Inflammatory macrophage treated with lipopolysaccharide for 4 hours (primary cell): ENCODE measurements at places on chromosomes 12 and 14.

- DNase-seq = no peak
Observed at GRCh38 chr14:33375786-33376185, 437.1 kb downstream of the NPAS3 start.

DNA sequence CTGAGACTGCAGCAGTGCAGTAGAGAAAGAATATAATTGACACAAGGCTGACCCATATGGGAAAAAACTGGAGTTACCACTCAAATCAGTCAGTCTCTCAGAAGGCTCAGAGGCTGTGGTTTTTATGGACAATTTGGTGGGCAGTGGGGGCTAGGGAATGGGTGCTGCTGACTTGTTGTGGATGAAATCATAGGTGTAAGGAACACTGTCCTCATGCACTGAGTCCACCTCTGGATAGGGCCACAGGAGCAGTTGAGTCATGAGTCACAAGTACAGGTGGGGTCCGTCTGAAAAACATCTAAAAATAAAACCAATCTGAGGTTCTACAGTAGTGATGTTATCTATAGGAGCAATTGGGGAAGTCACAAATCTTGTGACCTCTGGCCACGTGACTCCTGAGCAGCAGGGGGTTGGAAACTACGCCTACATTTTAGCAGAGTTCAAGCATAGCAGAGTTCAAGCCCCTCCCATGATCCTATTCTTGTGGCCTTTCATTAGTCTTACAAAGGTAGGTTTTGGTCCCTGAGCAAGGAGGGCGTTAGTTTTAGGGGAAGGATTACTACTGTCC is 18.1 kb upstream of the SGPP1 start:
- peak; percentile 56 for DNase-seq

DNA sequence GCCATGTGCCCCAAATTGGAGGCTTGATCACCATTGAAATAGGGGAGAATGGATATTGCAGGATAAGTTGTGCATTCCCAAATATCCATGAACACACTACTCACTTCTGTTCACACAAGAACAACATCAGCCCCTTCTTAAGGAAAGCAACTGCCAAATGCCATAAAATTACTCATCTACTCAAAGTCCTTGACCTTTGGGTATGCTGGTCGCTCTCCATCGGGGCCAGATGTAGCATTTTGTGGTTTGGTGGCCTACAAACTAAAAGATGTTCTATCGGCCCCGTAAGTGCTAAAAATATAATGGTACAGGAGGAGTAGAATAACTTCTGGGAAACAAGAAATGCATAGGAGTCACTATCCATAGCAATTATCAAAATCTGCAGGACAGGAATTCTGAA is 362.6 kb downstream of the AEBP2 start:
- no peak for DNase-seq

- peak; percentile 11 for DNase-seq
Observed at GRCh38 chr14:89827265-89827664, 127.3 kb downstream of the EFCAB11 start.

DNA sequence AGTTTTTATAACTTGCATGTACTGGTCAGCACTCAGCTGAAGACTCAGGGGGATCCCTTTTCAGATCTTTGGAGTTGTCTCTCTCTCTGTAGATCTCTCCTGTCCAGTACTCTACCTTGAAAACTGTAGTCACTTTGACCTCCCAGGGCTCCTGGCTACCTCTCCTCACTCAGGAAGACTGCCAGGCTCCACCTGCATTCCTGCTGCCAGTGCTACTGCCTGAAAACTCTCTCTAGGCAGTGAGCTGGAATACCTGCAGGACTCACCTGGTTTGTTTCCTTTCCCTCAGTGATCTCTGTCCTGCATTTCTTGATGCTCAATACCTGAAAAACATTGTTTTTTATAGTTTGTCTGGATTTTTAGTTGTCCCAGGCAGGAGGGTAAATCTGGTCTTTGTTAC is 87.4 kb downstream of the PRIMA1 start:
- no peak for DNase-seq
